Trophoblast cell (in vitro differentiated cells and primary cell): ENCODE measurements at places on chromosomes 5 and 9.
A peak's percentile ranks its signal among the peaks of the same experiment; 100 is the strongest.

DNA sequence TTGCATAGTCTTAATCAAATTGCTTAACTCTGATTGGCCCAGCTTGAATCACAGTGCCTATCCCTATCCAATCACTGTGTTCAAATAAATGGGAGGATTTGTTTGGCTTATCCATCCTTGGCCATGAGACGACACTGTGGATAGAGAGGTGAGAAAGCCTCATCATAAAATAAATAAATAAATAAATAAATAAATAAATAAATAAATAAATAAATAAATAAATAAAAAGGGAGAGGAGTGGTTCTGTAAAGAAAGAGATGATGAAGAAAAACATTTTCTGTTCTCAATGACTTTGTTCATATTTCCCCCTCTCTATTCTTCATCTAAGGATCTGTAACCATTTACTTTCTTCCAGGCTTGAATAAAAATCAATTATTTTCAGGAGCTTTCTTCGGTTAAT, 74.7 kb downstream of the PTPRD start:
- DNase-seq = no peak

DNA sequence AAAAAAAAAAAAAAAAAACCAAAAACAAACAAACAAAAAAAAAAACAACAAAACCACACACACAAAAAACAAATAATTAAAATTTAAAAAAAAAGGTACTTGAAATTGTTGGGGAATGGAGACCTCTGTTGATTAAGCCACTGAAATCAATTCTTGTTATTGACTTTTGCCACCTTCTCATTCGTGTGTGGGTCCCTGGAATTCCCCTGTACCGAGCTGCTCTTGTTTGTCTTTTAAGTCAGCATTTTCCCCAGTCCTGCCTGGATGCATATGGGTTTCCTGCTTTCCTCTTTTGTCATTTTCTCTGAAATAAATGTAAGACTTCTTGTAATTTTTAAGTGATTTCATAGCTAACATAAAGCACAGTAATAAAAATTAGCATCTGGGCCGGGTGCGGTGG, 45.5 kb downstream of the GPBP1 start:
- DNase-seq = no peak

DNA sequence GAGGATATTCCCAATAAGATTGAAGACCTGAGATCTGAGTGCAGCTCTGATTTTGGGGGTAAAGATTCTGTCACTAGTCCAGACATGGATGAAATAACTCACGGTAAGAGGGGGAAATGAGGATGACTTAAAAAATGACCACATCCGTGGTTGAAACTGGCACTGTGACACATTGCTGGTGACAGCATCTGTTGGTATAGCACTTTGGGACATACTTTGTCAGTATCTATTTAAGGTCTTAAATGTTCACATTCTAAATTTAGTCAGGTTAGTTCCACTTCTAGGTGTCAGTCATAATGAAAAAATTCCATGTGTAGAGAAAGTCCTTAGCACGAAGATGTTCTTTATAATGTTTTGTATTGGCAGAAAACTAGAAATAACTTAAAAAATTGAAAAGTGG, 70.9 kb downstream of the GAPVD1 start:
- DNase-seq = no peak

- peak; percentile 70 for DNase-seq
Measured at GRCh38 chr9:131187957-131188356, 62.6 kb downstream of the NUP214 start.

GRCh38 chr5:95727764-95728191, 3.4 kb upstream of the RHOBTB3 start:
- peak; percentile 91 for DNase-seq

DNA sequence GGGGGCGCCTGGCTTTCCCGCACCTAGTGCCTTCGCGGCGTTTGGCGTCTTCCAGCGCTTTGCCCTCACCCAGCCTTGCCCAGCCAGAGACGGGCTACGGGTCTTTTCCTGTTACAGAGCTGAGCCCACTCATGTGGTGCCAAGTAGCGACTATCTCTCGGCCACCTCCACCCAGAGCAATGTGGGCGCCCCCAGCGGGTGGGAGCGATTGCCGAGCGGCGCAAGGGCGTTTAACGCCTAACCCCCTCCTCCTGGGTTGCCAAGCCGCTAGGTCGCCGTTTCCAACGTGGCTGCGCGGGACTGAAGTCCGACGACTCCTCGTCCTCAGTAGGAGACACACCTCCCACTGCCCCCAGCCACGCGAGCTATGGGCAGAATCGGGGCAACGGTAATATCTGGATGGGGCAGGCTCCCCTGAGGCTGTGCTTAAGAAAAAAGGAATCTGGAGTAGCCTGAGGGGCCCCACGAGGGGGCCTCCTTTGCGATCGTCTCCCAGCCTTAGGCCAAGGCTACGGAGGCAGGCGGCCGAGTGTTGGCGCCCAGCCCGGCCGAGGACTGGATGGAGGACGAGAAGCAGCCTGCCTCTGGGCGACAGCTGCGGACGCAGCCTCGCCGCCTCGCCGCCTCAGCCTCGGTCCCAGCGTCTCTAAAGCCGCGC, 5.8 kb downstream of the TLX3 start:
- DNase-seq = no peak

GRCh38 chr9:129422843-129423192, 198.1 kb downstream of the C9orf50 start:
- DNase-seq = no peak

DNA sequence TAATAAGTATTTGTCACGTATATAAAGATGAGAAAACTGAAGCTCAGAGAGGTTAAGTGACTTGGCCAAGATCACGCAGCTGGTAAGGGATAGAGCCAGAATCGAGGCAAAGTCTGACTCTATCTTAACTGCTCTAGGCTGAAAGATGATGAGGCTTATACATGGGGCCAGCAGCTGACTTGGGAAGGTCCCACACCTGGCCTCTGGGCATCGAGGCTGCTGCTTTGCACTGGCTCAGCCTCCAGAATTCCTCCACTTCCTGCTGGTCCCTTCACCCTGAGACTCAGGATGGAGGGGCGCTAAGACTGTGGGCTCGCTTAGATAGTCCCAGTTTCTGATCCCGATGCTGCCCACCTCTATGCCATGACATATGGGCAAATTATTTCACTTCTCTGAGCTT, 35.2 kb downstream of the CAMK2A start:
- DNase-seq = no peak

GRCh38 chr5:173228639-173229381, 6.2 kb downstream of the NKX2-5 start:
- DNase-seq = peak; percentile 69

DNA sequence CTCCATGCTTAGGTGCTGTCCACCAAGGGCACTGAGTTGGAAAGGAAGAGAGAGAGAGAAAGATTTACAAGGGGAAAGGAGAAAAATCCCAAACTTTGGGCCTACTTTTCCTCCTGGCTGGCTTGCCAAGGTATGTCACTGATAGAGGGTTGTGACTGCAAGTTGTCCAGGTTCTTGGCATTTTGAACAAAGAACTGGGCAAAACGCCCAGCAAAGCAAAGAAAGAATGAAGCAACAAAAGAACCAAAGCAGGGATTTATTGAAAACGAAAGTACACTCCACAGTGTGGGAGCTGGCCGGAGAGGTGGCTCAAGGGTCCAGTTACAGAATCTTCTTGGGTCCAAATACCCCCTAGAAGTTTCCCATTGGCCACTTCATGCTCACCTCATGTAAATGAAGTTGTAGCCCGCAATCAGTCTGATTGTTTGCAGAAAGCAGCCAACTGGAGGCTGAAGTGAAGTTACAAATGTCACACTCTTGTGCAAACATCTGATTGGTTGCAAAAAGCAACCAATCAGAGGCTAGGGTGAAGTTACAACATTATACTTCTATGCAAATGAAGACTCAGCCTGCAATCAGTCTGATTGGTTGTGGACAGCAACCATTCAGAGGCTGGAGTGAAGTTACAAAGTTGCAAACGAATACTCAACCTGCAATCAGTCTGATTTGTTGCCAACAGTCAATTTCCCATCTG, 263.5 kb downstream of the YTHDC2 start:
- no peak for DNase-seq

DNA sequence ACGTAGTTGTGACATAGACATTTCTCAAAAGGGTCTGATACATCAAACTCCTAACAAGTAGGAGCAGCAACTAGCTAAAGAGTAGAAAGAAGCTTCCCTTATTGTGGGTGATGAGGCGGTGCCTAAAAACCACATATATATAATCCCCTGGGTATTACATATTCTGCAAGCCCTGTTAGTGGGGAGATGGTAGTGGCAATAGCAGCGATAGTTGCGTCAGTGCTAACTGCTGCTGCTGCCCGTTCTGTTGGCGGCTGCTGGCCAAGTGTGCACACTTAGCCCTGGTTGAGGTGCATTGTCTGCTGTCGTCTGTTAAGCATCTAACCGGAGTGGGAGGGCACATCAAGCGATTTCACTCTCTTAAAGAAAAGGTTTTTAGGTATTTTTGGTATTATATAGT, 35.8 kb downstream of the VLDLR start:
- no peak for DNase-seq

DNA sequence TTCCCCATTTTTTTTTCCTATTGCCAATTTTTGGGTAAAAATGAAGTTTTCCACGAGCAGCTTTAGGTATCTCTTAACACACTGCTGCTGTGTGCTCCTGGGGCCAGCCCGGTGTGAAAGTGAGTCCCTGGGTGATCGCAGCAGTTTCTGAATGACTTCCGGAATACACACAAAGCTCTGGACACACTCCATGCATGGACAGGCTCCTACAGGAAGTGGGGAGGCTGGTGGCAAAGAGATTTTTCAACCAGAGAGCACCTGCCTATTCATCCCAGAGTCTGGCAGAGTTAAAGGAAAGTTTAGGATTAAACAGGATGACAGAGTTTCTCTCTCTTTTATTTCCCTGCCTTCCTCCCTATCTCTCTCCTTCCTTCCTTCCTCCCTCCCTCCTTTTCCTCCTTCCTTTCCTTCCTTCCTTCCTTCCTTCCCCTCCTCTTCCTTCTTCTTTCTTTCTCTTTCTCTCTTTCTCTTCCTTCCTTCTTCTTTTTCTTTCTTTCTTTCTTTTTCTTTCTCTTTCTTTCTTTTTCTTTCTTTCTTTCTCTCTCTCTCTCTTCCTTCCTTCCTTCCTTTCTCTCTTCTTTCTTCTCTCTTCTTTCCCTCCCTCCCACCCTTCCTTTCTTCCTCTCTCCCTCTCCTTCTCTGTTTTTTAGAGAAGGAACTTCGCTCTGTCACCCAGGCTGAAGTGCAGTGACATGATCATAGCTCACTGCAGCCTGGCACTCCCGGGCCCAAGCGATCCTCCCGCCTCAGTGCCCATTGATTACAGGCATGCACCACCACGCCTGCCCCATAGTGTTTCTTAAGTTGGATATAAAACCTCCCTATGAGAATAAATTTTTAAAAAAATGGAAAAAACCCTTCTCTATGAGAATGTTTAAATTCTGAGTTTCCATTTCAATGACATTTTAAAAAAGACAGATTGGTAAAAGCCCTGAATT, 38.7 kb upstream of the UBTD2 start:
- no peak for DNase-seq

DNA sequence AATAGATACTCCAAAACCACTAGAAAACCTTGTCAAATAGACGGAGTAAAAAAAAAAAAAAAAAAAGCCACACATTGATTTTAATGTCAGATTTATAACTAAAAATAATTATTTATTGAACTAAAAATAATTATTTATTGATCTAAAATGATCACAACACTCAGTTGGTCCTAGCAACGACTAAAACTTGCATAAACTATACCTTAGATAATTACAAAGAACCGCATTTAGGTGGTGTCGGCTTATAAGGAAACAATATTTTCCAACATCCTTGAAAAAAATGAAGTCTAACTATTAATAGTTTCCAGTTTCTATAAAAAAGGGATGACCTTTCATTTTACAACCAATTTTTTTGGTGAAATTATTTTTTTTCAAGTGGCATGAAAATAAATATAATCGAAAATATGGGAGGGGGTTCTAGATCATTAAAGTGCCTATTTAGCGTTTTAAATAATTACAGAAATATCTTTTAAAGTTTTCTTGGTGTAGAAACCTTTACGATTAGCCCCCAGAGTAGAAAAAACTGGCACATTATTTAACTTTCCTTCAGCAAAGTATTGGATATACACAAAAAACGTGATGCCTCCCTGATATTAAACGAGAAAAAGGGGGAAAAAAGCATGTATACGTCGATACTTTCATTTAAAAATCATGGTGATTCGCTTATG, 3.7 kb downstream of the ARRDC3 start:
- DNase-seq = no peak

DNA sequence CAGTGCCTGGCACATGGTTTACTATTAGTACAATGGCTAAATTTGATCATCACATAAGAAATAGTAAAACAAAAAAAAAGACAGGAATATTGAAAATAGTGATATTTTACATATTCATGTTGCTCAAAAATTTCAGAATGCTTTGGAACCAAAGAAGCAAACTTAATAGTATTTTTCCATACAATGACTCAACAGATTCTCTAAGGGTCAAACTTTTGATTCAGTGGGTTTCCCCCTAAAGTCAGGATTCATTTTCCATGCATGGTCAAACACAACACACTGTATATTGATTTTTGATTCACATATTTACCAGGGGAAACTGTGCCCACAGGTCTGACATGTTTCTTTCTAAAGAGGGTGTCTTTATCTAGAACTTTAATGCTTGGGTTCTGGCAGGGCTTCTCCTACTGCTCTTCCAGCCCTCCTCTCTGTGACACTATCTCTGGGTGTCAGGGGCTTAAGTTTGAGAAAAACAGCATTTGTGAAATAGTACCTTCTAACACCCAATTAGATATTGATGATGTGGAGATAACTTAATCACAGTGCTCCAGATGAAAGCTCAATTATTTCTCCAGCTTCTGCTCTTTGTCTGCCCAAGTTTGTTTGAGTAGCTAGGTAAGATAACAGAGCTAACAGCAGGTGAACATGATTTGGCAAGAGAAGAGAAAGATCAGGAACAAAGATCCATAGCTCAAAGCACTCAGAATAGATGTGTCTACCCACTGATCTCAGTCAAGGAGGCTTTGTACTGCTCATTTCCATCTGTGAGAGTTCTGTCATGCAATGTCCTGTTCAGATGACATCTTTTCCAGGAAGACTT, 35.5 kb upstream of the ELL2 start:
- DNase-seq = no peak

GRCh38 chr5:80231243-80231642, 24.6 kb downstream of the SERINC5 start:
- no peak for DNase-seq

DNA sequence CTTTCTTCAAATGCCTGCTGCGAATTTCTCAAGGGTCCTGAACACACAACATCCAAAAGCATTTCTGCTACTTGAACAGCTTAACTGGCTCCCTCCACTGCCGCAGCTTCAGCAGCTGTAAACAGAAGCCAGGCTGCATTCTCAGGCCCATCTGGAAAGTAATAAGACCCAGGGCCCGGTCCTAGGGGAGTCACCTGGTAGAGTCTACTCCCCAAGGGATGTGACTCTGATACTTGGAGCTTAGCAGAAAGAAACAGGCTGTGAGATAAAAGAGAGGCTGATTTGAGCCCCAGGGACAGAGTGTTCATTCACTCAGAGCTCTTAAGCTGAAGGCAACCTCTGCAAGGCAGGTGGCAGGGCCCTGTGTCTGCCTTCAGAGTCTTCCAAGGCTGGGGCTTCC, 356.8 kb downstream of the SPOCK1 start:
- DNase-seq = no peak
